ENCODE measurements at places on chromosomes 7 and 10.

DNA sequence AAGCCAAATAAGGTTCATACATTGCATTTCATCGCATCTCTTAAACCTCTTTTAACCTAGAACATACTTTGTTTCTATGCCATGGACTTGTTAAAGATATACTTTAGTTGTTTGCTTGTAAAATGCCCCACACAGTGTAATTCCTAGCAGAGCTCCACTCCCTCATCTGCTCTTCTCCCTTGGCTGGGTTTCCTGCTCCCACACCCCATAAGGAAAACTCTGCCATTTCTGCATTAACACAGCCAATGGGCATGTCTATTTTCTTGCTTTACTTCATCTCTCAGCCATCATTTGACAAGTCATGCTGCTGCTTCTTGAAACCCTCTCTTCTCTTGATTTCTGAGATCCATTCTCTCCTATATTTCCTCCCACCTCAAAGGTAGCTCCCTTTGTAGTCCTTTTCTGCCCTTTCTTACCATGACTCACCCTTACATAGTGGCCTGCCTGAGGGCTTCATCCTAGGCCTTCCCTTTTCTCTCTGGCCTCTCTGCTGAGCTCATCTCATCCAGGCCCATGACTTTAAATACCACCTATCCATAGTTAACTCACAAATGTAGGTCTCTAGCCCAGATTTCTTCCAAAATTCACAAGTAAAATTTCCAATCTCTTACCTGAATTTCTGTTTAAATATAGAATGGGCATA is 471.4 kb downstream of the ADRA2A start:
- DNase-seq: no peak

- DNase-seq: no peak
Observed at GRCh38 chr10:125812128-125812750, 10.8 kb downstream of the UROS start.

GRCh38 chr7:18087687-18088078 is 60.0 kb upstream of the PRPS1L1 start:
- no peak for DNase-seq

DNA sequence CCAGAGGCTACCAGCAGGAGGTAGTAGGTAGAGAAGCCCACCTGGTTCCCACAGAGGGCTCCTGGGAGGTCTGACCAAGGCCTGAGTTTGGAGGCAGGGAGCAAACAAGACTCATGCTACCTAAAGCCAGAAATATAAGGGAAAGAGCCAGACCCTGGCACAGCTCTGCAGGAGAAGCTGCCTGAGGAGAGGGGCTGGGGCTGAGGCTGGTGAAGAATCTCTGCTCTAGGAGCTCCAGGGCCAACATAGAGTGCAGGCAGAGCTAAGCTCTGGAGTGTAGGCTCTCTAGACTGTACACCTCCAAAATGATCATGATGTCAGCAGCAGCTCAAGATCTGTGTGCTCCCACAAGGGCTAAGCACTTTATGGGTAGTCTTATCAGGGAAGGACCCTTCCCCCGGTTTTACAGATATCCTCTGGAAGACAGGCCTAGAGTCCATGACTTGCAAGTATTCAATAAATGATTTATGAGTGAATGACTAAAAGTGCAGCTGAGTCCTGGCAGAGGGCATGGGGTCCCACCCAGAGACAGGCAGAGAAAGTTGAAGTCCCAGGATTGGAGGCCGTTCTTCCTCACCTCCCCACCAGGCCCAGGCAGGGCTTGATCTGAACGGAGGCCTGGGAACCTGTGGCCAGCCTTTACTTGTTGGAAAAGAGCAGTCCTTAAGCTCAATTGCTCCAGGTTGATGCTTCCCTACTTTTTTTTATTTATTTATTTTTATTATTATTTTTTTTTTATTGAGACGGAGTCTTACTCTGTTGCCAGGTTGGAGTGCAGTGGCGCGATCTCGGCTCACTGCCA is 71.5 kb upstream of the LRRC4 start:
- DNase-seq: no peak
